Type B pancreatic cell (in vitro differentiated cells): ENCODE measurements at places on chromosomes 1 and 21.

GRCh38 chr1:42968654-42969053 lies 10.0 kb upstream of the SLC2A1 start:
- H3K36me3 ChIP-seq = no peaks in the 10 kb centered on the region
- DNase-seq = no peak
- H3K27ac ChIP-seq = peak overlapping the region; percentile 46

- H3K4me1 ChIP-seq = peaks cover 5% of the 10 kb centered on the region
- H3K27me3 ChIP-seq = peaks cover 10% of the 10 kb centered on the region
- no peak for DNase-seq
- H3K27ac ChIP-seq = no peak overlapping the region
- peaks cover 5% of the 10 kb centered on the region for H3K36me3 ChIP-seq
These were observed 90.2 kb upstream of the C1orf21 start for GRCh38 chr1:184296466-184297243.

- no peaks in the 10 kb centered on the region for H3K4me1 ChIP-seq
- H3K27me3 ChIP-seq = peaks cover 4% of the 10 kb centered on the region
- no peak overlapping the region for H3K4me3 ChIP-seq
- H3K36me3 ChIP-seq = no peaks in the 10 kb centered on the region
- no peak overlapping the region for H3K27ac ChIP-seq
- DNase-seq = no peak
These were observed 98.1 kb downstream of the TM2D1 start for GRCh38 chr1:61626816-61627215.

DNA sequence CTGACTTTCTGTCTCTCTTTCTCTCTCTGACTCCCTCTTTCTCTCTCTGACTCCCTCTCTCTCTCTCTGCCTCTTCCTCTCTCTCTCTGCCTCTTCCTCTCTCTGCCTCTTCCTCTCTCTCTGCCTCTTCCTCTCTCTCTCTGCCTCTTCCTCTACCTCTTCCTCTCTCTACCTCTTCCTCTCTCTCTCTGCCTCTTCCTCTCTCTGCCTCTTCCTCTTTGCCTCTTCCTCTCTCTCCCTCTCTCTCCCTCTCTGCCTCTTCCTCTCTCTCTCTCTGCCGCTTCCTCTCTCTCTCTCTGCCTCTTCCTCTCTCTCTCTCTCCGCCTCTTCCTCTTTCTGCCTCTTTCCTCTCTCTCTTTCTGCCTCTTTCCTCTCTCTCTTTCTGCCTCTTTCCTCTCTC lies 18.6 kb upstream of the ANKRD45 start:
- H3K27ac ChIP-seq = no peak overlapping the region
- H3K4me3 ChIP-seq = no peak overlapping the region
- H3K36me3 ChIP-seq = no peaks in the 10 kb centered on the region

DNA sequence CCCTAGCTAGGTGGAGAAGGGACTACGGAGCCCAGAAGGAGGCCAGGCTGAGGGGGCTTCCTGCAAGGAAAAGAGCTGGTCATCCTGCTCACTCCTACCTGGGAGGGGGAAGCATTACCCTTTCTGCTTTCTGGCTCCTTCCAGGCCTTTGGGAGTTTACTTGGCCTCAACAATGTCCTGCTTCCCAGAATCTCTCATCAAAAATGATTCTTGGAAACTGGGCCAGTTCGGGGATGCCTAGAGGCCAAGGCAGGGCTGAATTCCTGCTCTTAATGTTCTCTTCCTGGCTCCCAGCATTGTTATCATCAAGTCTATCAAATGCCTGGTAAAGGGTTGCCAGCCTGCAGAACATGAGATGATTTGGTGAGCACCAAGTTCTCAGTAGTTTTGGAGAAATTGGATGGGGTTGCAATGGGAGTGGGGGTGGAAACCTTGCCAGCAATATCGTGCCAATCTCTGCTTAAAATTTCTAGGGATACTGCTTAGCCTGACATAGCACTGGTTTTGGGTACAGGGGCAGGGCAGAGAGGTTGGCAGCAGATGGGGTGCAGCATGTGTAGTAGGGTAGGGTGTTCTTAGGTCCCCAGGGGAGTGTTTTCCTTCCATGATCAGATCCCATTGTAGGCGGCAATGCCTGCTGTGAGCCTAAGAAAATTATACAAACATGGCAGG lies 7.7 kb upstream of the PAFAH2 start:
- H3K27ac ChIP-seq = no peak overlapping the region
- no peak for DNase-seq
- no peaks in the 10 kb centered on the region for H3K36me3 ChIP-seq

DNA sequence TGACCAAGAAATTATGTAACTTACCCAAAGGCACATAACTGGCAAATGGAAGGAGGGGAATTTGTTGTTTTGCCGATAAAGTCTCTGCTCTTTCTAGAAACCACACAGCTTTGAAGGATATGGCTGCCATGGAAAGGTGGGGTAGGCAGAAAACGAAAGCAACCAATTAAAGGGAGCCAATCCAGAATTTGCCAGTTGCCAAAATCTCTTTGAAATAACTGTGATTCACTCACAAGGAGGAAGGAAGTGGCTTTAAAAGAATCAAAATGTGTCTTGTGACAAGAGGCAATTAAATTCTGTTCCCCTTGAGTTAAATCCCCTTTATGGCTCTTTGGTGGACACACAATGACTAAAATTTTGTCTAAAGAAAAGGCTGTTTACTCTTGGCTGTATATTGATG lies 61.2 kb upstream of the CCDC190 start:
- no peaks in the 10 kb centered on the region for H3K27me3 ChIP-seq
- H3K4me3 ChIP-seq = no peak overlapping the region
- peaks cover 8% of the 10 kb centered on the region for H3K4me1 ChIP-seq
- H3K36me3 ChIP-seq = no peaks in the 10 kb centered on the region
- no peak for DNase-seq

DNA sequence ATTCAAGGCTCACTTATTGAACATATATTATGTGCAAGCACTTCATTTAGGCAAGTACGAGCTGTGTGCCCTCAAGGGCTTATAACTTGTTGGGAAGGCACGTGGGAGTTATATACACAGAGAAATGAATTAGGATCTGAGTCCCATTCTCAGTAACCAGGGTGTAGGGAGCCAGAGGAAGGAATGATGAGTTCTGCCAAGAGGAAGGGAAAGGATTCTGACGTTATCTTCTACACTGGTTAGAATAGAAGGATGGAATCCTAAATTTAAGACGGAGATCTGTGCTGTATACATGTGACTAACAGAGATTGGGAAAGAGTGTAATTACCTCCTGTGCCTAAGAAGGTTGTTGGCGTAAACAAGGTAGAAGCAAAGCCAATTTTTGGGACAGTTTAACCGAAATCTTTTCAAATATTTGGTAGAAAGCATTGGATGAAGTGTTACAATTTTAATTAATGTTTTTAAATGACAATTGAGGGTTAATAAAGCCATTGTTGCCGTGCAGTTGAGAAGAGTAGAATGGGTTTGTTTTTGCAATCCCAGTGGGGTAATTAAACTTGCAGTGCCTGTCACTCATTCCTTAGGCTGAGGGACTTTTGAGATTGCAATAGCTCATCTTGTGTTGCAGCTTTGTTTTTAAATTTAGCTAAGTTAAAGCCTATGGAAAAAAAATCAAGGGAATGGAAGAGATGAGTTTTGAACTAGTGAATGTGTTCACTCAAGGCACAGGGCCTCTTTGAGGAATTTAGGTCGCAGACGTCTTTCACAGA lies 177.2 kb downstream of the NFIA start:
- no peaks in the 10 kb centered on the region for H3K36me3 ChIP-seq
- peaks cover 9% of the 10 kb centered on the region for H3K4me1 ChIP-seq
- H3K4me3 ChIP-seq = no peak overlapping the region
- H3K27ac ChIP-seq = no peak overlapping the region

DNA sequence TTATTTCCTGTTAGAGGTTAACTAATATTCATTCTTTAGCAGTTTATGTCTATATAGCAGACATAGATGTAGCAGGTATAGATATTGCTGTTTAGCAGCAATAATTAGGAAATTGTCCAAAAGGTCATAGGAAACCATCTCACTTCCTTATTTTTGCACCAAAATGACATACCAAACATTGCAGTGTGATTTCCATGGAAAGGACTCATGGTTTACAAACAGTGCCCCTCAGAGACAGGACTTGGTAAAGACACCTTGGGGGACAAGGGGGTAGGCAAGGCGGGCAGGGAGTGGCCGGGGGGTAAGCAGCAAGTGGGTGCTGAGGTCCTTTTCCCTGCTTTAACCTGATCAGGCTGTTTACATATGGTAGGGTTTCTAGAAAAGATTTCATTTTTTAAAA lies 30.5 kb downstream of the BATF3 start:
- no peak overlapping the region for H3K4me3 ChIP-seq
- H3K36me3 ChIP-seq = no peaks in the 10 kb centered on the region
- H3K27ac ChIP-seq = no peak overlapping the region
- DNase-seq = no peak
- H3K27me3 ChIP-seq = peaks cover 40% of the 10 kb centered on the region
- H3K4me1 ChIP-seq = peaks cover 26% of the 10 kb centered on the region

GRCh38 chr1:204320382-204320804 lies 39.3 kb downstream of the PLEKHA6 start:
- peaks cover 62% of the 10 kb centered on the region for H3K4me1 ChIP-seq
- H3K4me3 ChIP-seq = no peak overlapping the region
- no peak for DNase-seq

DNA sequence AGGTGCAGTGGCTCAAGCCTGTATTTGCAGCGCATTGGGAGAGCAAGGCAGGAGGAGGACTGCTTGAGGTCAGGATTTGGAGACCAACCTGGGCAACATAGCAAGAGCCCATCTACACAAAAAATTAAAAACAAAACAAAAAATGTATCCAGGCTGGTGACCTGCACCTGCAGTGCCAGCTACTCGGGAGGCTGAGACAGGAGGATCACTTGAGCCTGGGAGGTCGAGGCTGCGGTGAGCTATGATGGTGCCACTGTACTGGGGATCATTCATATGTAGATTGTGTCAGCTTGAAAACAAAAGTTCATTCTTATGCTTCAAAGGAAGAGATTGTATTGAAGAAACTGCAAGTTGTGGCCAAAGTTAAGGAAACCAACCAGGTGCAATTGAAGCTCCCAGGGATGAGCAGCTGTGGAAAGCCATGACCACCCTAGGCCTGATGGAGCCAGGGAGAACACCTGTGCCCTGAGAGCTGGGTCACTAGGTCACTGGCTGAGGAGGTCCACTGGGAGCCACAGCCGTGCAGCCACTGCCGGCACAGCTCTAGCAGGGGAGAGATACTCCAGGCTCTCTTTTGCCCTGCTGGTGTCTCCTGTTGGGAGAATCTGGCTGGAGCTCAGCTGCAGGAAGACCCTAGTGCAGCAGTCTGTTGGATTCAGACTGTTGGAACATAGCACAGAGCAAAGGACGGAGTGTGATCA lies 13.3 kb upstream of the BRWD1 start:
- H3K27me3 ChIP-seq = no peaks in the 10 kb centered on the region
- no peak overlapping the region for H3K4me3 ChIP-seq
- H3K36me3 ChIP-seq = peaks cover 1% of the 10 kb centered on the region
- H3K27ac ChIP-seq = no peak overlapping the region
- no peak for DNase-seq
- peaks cover 1% of the 10 kb centered on the region for H3K4me1 ChIP-seq

GRCh38 chr1:241817956-241818612 lies 29.9 kb upstream of the EXO1 start:
- H3K27me3 ChIP-seq = peaks cover 10% of the 10 kb centered on the region
- H3K27ac ChIP-seq = no peak overlapping the region
- H3K36me3 ChIP-seq = no peaks in the 10 kb centered on the region
- no peaks in the 10 kb centered on the region for H3K4me1 ChIP-seq

DNA sequence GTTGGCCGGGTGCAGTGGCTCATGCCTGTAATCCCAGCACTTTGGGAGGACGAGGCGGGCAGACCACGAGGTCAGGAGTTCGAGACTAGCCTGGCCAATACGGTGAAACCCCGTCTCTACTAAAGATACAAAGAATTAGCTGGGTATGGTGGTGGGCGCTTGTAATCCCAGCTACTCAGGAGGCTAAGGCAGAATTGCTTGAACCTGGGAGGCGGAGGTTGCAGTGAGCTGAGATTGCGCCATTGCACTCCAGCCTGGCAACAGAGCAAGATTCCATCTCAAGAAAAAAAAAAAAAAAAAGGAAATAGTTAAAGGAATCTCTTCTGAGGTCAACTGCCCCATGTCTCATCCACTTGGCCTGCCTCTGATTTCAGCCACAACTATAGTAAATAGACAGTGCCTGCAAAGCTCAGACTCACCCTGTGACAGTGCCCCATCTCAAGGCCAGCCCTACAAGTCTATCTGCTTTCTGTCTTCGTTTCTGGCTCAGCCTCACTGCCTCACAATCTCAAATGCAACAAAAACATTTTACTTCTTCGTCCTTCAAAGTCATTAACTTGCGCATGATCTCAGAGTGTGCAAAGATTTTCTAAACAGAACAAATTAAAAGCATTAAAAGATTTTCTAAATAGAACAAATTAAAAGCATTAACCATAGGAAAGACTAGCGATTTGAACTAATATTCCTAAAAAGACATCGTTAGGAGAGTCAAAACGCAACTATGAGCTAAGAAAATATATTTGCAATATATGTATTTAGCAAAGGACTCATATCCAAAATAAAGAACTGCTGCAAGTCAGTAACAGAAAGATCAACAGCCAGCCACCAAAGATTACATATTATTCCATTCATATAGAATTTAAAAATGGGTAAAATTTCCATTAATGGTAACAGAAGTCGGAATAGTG lies 65.0 kb upstream of the PRDX6 start:
- no peaks in the 10 kb centered on the region for H3K36me3 ChIP-seq
- H3K4me3 ChIP-seq = no peak overlapping the region
- no peaks in the 10 kb centered on the region for H3K27me3 ChIP-seq
- no peaks in the 10 kb centered on the region for H3K4me1 ChIP-seq

DNA sequence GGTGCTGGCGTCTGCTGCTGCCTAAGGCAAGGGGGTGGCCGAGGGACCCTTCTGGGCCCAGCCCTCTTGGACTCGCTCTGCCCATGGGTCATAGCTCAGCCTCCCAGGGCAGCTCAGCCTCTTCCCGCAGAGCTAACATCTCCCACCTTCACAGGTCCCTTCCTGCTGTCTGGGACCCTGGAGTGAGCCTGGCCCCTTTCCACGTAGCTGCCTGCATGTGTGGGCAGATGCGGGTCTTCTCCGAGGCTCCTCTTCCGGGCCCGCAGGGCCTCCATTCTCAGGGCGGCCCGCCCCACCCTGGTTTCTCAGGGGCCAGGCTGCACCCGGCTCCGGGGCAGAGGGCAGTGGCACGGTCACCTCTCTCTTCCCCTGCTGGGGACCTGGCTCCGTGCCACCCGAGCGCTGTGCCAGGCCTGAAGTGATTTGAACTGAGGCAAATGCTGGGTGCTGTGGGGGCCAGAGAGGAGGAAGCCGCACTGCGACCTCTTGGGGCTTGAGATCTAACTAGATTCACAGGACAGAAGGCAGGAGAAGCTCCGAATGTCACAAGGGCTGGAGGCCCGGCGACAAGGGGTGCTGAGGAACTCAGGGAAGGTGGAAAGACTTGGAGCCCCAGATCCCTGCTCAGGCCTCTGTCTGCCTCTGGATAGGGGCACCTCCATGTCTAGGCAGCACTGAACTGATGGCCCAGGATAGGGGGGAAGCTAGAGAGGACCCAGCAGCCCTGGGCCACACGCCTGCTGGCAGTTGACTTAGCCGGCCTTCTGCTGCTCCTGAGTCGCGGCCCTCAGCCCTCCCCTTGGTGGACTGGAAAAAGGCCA lies 40.7 kb downstream of the COQ8A start:
- no peaks in the 10 kb centered on the region for H3K36me3 ChIP-seq
- no peaks in the 10 kb centered on the region for H3K27me3 ChIP-seq
- H3K27ac ChIP-seq = no peak overlapping the region
- H3K4me1 ChIP-seq = no peaks in the 10 kb centered on the region
- H3K4me3 ChIP-seq = no peak overlapping the region

- no peaks in the 10 kb centered on the region for H3K4me1 ChIP-seq
- H3K27ac ChIP-seq = no peak overlapping the region
- no peak overlapping the region for H3K4me3 ChIP-seq
- no peak for DNase-seq
- no peaks in the 10 kb centered on the region for H3K27me3 ChIP-seq
These were observed 10.8 kb upstream of the PTPRC start for GRCh38 chr1:198628067-198628455.
